ENCODE measurements at places on chromosomes 3 and 15.

DNA sequence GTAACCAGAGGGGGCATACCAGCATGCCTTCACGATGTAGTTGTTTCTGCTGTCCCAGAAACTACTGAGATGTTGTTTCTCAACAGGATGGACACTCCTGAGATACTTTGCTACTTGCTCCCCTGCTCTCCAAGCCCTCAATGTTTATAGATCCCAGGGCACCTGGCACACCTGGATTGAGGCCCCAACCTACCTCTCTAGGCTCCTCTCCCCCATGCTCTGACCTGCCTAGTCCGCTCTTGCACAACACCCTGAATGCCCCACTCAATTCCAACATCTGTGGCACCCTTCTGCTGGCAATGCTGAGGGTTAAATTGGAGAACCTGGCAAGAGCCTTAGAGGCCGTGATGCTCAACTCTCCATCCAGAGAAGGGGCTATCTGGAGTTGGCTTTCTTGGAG, 42.5 kb upstream of the ANKRD34C start:
- DNase-seq, result no peak

DNA sequence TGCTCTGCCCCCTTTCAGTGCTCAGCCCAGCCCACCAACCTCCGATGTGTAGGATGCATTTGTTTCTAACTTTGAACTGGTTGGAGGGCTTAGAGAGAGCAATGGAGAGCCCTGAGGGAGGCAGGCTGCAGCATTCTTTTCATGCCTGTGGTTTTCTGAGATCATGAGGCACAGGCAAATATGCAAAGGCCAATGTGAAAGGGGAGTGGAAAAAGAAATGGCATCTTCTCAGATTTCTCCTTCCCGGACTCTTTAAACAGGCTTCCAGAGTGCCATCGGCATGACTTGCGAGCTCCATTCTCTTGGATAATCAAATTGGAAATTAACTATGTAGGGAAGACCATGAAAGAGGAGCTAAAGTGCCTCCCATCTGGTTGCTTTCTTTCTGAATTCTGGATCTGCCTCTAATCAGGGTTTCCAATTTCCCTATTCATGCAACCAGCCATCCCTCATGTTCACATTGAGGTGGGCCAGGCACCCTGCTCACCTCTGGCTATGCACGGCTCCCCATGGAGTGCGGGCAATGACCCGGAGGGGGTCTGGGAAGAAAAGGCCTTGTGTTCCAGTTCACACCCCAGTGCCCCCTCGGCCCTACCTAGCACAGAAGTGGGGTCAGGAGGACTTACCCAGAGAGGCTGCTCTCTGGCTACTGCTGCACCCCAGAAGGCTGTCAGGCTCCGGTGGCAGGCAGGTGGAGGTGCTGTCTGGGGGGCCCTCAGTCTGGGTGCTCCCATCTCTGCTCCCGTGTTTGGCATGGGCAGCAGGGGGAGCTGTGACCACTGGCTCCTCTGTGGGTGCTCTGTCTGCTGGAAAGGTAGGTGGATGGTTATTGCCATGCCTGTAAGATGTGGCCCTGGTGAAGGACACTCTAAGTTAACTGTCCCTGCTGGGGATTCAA, 16.1 kb downstream of the AMOTL2 start:
- DNase-seq, result peak; percentile 80

DNA sequence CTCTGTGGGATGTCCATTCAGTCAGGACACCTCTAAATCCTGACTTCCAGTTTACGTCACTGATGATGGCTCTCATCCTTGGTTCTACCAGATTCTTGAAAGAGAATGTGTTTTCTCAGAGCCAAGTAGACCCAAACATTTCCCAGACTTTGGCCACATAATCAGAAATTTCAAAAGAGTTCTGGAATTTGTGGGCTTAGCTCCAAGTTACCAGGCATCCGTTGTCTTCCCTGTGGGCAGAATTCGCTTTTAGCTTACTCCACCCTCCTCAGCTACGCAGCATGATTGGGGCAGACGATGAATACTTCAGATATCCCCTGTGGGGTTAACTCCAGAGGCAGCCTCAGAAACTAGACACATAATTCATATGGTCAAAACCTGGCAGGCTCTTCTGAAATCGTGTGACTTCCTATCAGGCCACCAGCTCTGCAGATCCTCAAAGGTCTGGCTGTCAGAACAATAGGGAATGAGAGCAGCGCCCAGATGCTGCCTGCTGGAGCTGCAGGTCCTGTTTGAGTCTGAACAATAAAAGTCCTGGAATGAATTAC, 30.6 kb downstream of the CRTC3 start:
- DNase-seq, result peak; percentile 36

- DNase-seq, result no peak
Measured at GRCh38 chr15:51327081-51327480, 11.3 kb downstream of the CYP19A1 start.
